ENCODE measurements at places on chromosomes 3 and 15. TPM values are rescaled to one million over a fixed set of nuclear protein-coding genes. Genes with fewer than 3 reads are reported as not detected.
A peak's percentile ranks its signal among the peaks of the same experiment; 100 is the strongest.

GRCh38 chr3:183123891-183124290 lies 24.6 kb upstream of the MCCC1 start:
- H3K4me1 ChIP-seq: 0 out of 2 replicates have a peak, but pooled peaks cover 2% of the 10 kb centered on the region
- no peak overlapping the region for H3K4me3 ChIP-seq
- H3K27me3 ChIP-seq: peaks cover 8% of the 10 kb centered on the region
- H3K27ac ChIP-seq: no peak overlapping the region
- H3K36me3 ChIP-seq: no peaks in the 10 kb centered on the region

Gene SI
- polyA plus RNA-seq: not detected

DNA sequence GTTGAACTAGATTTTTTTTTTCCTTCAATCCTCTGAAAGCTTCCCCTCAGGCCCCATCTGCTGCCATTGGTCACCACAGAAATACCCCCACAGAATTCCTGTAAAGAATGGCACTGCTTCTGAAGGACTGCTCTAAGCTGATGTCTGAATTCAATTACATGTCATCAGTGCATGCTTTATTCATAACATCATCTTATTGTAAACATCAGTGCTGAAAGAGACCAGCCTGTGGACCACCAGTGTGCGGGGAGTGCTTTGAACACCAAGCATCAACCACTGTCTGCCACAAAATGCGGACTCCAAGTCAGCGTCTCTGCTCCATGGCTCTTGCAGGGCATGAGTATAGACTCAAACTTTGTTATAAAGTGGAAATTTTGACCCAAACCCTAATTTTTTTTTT lies 11.6 kb downstream of the PHLDB2 start:
- no peak overlapping the region for H3K4me3 ChIP-seq
- H3K27ac ChIP-seq: no peak overlapping the region
- peaks cover 1% of the 10 kb centered on the region for H3K36me3 ChIP-seq

DNA sequence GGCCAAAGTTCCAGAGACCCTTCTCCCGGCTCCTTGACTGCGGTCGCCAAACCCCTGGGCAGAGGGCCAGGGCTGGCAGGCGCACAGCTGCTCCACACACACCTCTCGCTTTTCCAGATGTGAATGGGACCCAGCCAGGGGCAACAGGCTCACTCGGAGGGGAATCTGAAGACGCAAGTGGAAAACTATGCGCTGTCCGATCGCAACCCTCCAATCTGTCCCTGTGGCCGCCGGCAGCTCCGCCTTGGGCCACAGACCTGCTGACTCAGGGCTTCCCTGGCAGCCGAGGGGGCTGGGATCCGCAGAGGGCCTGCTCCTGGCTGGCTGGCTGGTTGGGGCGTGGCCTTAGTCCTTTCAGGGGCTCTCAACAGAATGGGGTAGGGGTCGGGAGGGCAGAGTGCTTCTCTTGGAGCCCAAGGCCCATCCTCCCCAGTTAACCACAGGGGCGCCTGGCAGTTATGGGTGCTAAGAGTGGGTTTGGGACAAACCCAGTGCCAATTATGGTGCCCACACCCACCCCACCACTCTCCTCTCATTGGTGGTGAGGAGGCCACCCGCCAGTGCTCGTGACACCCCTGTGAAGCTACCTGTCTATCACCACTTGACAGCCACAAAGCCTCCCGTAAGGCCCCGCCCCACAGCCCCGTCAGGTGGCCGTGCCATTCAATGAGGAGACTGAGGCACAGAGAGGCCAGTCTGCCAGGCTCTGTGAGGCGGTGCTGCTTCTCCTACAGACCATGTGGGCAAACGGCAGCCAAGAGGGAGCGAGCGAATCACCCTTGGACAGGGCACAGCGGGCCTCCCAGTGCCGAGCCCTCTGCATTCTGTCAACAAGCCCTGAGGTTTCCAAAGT lies 53.8 kb downstream of the IQSEC1 start:
- peak; percentile 76 for DNase-seq
- no peaks in the 10 kb centered on the region for H3K27me3 ChIP-seq
- no peaks in the 10 kb centered on the region for H3K36me3 ChIP-seq
- H3K27ac ChIP-seq: no peak overlapping the region

DNA sequence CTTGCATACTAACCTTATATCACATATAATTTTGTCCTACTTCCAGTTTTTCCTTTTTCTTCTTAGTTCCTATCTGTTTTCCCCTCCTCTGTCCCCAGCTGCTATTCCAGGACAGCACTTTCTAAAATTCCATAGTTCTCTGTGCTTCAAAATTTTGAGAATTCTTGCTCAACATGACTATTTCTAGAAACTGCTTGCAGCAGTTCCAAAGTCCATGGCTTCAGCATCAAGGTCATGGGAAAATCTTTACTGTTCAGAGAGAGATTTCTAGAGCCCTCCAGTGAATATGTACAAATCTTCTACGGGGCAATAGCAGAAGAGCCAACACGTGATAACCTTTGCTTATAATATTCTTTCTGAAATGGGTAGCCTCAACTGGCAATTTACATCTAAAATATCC lies 76.1 kb upstream of the PHLDB2 start:
- no peak overlapping the region for H3K4me3 ChIP-seq
- no peak for DNase-seq
- H3K27me3 ChIP-seq: peaks cover 2% of the 10 kb centered on the region
- no peaks in the 10 kb centered on the region for H3K36me3 ChIP-seq
- H3K27ac ChIP-seq: no peak overlapping the region
- no peaks in the 10 kb centered on the region for H3K4me1 ChIP-seq

DNA sequence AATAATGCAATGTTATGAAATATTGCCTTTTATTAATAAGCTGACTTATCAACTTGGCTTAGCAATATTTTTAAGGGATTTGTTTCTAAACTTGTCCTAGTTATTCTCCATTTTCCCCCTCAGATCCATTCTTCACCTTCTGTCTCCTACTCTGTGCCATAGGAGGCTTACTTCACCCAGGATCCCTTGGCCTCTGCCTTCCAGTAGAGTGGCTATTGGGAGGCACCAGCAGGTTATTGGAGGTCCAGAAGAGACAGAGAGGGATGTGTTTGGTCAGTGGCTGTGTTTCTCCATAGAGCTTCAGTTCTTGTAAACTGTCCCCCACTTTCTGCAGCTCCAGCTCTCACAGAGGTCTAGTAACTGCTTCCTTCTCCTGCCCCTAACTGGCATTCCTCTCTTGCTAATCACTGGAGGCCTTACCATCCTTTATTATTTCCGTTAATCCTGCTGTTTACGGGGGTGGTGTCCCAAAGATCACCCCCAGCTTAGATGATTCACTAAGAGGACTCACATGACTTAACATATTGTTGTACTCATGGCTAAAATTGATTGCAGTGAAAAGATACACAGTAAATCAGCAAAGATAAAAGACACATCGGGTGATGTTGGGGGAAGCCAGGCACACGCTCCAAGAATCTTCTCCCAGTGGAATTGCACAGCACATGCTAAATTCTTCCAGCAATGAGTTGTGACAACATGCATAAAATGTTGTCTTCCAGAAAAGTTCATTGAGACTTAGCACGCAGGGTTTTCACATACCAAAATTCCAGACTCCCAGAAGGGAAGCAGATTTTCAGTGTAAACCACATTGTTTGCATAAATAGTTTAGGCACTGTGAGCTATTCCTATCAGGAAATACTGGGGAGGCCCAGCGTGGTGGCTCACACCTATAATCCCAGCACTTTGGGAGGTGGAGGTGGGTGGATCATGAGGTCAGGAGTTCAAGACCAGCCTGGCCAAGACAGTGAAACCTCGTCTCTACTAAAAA lies 67.5 kb downstream of the RPL22L1 start:
- H3K4me1 ChIP-seq: peaks cover 20% of the 10 kb centered on the region
- H3K36me3 ChIP-seq: no peaks in the 10 kb centered on the region
- no peak overlapping the region for H3K4me3 ChIP-seq
- DNase-seq: peak; percentile 99
- H3K27me3 ChIP-seq: no peaks in the 10 kb centered on the region
